ENCODE measurements at places on chromosomes 5 and 9.
A peak's percentile ranks its signal among the peaks of the same experiment; 100 is the strongest.

DNA sequence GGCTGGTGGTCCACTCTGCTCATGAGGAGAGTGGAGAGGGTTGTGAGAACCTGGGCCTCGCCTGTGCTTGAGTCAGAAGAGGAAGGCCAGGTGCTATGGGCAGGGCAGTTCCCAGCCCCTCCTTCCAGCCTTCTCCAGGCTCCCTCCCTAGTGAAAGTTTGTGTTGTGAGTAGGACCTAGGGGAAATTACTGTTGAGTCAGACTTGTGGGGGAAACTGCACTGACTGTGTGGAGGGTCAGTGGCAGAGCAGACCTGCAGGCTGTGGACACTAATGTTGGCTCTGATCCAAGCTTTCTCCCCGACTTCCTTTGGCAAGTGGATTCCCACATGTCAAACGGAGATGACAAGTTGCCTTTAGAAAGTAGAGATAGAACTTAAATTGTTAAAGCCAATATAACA, 102.6 kb downstream of the ARHGAP26 start:
- no peak overlapping the region for H3K4me3 ChIP-seq
- no peaks in the 10 kb centered on the region for H3K4me1 ChIP-seq
- no peaks in the 10 kb centered on the region for H3K27me3 ChIP-seq

GRCh38 chr9:13439685-13440476, 160.4 kb upstream of the MPDZ start:
- H3K27ac ChIP-seq: no peak overlapping the region
- DNase-seq: no peak
- no peaks in the 10 kb centered on the region for H3K27me3 ChIP-seq
- no peaks in the 10 kb centered on the region for H3K4me1 ChIP-seq
- H3K36me3 ChIP-seq: no peaks in the 10 kb centered on the region
- H3K4me3 ChIP-seq: no peak overlapping the region

DNA sequence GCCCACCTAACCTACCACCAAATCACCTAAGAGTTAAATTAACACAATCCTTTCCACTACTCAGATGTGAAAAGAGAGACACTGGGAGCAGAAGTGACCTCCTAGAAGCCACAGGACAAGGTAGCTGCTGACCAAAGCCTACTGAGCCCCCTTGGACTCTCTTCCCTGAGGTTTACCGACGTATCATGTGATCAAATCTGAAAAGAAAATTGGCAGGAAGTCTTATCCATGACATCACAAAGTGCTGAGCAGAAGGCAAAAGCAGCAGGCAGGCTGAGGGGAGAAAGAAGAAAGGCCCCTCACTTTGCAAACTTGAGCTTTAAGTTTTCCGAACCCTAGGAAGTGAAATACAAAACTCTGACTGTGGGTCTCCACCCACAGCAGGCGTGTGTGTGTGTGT, 11.1 kb downstream of the PRELID2 start:
- no peaks in the 10 kb centered on the region for H3K4me1 ChIP-seq
- H3K27me3 ChIP-seq: no peaks in the 10 kb centered on the region
- no peak for DNase-seq
- no peaks in the 10 kb centered on the region for H3K36me3 ChIP-seq

DNA sequence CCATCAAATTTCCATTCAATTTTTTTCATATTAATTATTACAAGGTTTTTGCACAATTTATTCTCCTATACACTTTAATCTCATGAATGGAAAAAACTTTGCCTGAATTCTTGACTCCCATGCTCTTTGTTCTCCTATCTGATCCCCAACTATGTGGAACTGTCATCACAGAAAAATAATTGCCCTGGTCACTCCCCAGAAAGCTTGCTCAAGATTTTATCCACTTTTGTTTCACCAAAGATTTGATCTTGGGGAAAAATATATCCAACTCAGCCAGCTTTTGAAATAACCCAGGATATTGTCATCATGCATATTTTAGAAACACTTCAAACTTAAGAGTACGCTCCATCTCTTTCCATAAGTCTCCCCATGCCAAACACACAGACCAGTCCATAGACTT, 77.7 kb upstream of the PPP2R2B start:
- H3K36me3 ChIP-seq: no peaks in the 10 kb centered on the region
- H3K27me3 ChIP-seq: no peaks in the 10 kb centered on the region
- no peak for DNase-seq
- H3K4me1 ChIP-seq: no peaks in the 10 kb centered on the region
- no peak overlapping the region for H3K27ac ChIP-seq
- no peak overlapping the region for H3K4me3 ChIP-seq

- no peak for DNase-seq
- H3K27me3 ChIP-seq: no peaks in the 10 kb centered on the region
- no peak overlapping the region for H3K27ac ChIP-seq
- no peaks in the 10 kb centered on the region for H3K36me3 ChIP-seq
- no peak overlapping the region for H3K4me3 ChIP-seq
Observed at GRCh38 chr5:39992617-39993202, 567.9 kb upstream of the DAB2 start.

- no peaks in the 10 kb centered on the region for H3K4me1 ChIP-seq
- peaks cover 5% of the 10 kb centered on the region for H3K27me3 ChIP-seq
- H3K36me3 ChIP-seq: no peaks in the 10 kb centered on the region
- H3K27ac ChIP-seq: no peak overlapping the region
Observed at GRCh38 chr5:2739360-2740050, 12.0 kb downstream of the IRX2 start.

- no peak overlapping the region for H3K4me3 ChIP-seq
- no peak overlapping the region for H3K27ac ChIP-seq
- no peaks in the 10 kb centered on the region for H3K36me3 ChIP-seq
- H3K27me3 ChIP-seq: no peaks in the 10 kb centered on the region
Observed at GRCh38 chr5:126443374-126443851, 20.2 kb downstream of the GRAMD2B start.

- H3K4me1 ChIP-seq: no peaks in the 10 kb centered on the region
- no peak for DNase-seq
- no peaks in the 10 kb centered on the region for H3K27me3 ChIP-seq
- H3K4me3 ChIP-seq: no peak overlapping the region
- H3K36me3 ChIP-seq: no peaks in the 10 kb centered on the region
Observed at GRCh38 chr9:98365227-98365669, 109.8 kb upstream of the TBC1D2 start.

- H3K4me3 ChIP-seq: no peak overlapping the region
- H3K27me3 ChIP-seq: no peaks in the 10 kb centered on the region
- H3K27ac ChIP-seq: no peak overlapping the region
- DNase-seq: no peak
- no peaks in the 10 kb centered on the region for H3K4me1 ChIP-seq
Observed at GRCh38 chr9:31520301-31521085, 864.0 kb upstream of the ACO1 start.

DNA sequence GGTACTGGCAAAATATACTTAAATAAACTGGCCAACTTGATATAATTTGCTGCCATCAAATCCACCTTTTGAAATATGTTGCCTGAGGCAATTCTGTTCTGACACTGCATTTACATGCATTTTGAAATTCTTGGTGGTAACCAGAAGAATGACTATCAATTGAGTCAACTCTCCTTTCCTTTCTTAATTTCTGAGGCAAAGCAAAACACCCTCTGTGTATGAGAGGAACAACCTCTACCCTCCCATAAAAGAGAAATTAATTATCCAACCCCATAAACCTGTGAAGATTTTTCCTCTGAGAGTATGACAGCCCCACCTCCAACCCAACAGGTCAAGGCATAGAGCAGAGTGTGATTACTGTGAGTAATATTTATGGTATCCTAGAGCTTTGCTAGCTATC, 286.8 kb downstream of the NR2F1-AS1 start:
- no peaks in the 10 kb centered on the region for H3K27me3 ChIP-seq
- no peak for DNase-seq
- no peaks in the 10 kb centered on the region for H3K36me3 ChIP-seq
- no peaks in the 10 kb centered on the region for H3K4me1 ChIP-seq
- no peak overlapping the region for H3K4me3 ChIP-seq

DNA sequence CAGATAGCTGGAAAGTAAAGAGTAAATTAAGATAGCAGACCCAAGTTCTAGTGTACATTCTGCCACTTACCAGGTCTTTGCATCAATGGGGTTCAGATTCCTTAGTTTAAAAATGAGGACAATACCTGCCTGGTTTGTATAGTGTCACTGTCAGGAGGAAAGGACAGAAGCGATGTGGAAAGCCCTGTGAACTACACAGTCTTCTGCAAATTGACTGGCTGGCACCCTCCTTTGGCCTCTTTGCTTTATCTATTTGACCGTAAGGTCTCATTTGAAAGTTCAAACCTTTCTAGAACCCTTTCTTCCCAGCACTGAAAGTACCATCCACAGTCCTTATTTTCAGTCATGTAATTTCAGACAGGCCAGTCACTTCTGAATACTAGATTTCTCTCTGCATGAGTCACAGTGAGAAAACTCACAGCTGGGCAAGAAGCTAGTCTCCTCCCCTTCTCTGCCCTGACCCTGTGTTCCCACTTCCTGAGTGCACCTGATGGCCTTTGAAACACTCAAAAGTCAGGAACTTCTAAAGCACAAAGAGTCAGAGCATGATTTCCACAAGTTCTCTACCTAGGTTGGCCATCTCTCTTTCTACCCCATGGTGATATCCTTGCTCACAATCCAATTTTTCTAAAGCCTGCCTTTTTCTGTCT, 91.3 kb upstream of the RASEF start:
- H3K27ac ChIP-seq: no peak overlapping the region
- no peaks in the 10 kb centered on the region for H3K4me1 ChIP-seq
- H3K36me3 ChIP-seq: no peaks in the 10 kb centered on the region
- DNase-seq: no peak
- no peak overlapping the region for H3K4me3 ChIP-seq

DNA sequence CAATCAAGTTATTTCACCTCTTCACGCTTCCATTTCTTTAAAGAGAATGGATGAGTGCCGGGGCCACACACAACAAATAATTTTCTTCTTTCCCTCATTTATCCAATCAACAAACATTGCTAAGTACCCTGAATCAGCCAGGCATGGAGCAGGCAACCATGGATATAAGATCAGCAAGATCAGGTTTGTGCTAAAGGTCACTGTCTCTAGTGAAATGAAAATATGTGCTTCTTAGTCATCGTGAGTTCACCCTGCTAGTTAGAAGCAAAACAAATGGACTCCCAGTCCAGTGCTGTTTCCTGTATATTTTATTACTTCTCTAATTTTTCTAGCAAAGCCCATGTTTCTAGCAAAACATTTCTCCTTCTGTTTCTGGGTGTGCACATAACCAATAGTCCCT, 629.2 kb downstream of the BNC2 start:
- H3K4me1 ChIP-seq: no peaks in the 10 kb centered on the region
- DNase-seq: no peak
- H3K27me3 ChIP-seq: no peaks in the 10 kb centered on the region
- no peak overlapping the region for H3K4me3 ChIP-seq
- no peak overlapping the region for H3K27ac ChIP-seq
- no peaks in the 10 kb centered on the region for H3K36me3 ChIP-seq

- DNase-seq: no peak
- H3K27me3 ChIP-seq: no peaks in the 10 kb centered on the region
- H3K4me1 ChIP-seq: no peaks in the 10 kb centered on the region
Observed at GRCh38 chr5:115243412-115243811, 19.3 kb downstream of the PGGT1B start.

DNA sequence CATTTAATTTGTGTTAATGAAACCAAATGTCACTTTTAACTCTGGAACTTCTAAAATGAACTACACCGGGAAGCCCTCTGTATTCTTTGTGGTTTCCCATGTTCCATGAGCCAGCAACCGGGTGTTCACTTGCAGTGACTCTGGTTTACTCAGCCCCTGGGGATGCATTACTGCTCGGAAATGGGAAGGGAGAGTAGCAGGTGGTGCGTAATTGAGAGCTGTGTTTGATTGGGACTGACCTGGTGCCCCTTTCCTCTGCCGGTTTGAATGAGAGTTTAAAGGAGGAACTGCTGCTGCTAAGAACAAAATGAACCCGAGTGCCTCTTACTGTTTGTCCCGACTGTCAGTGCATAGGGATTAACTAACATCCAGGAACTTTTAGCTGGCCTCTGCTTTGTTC, 100.1 kb upstream of the DHFR start:
- no peak overlapping the region for H3K27ac ChIP-seq
- H3K4me3 ChIP-seq: peak overlapping the region; percentile 15
- DNase-seq: no peak
- H3K36me3 ChIP-seq: no peaks in the 10 kb centered on the region

- H3K27ac ChIP-seq: no peak overlapping the region
- no peak for DNase-seq
- no peaks in the 10 kb centered on the region for H3K36me3 ChIP-seq
- H3K4me1 ChIP-seq: peaks cover 26% of the 10 kb centered on the region
- H3K27me3 ChIP-seq: no peaks in the 10 kb centered on the region
Observed at GRCh38 chr5:142841511-142842265, 71.5 kb downstream of the ARHGAP26 start.

- H3K36me3 ChIP-seq: no peaks in the 10 kb centered on the region
- no peak for DNase-seq
- H3K27me3 ChIP-seq: no peaks in the 10 kb centered on the region
- H3K4me3 ChIP-seq: no peak overlapping the region
- no peaks in the 10 kb centered on the region for H3K4me1 ChIP-seq
Observed at GRCh38 chr5:57366744-57367143, 115.9 kb downstream of the ACTBL2 start.

DNA sequence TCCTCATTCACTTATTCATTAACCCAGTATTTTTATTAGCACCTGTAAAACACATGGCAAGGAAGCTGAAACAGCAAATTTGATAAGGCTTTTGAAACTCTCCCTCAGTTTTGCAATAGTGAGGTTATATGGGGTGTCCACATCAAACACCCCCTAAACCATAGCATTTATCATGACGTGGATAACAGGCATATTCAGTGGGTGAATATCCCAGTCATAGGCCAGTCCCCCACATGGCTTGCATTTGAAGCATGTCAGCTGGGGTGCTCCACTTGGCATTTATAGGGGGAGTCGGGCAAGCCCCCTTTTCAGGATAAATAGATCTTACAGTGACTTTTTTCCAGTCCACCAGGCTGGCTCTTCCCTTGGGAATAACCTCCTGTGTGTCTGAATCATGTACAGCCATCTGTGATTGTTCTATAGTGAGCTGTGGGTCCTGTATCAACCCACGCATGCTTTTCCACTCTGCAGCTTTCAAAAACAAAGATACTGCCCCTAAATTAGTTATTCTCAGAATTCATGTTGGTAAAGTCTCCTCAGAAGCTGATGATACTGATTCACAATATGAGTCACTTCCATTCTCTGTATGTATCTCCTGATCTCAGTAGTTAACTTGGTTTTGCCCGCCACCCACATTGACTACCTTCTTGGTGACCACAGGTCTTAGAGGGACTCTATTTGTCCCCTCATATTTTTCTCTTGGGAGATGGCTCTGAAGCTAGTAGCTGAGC, 84.4 kb upstream of the SPIN1 start:
- no peak overlapping the region for H3K4me3 ChIP-seq
- no peak overlapping the region for H3K27ac ChIP-seq
- H3K36me3 ChIP-seq: no peaks in the 10 kb centered on the region
- no peak for DNase-seq
- no peaks in the 10 kb centered on the region for H3K27me3 ChIP-seq
